ENCODE measurements at places on chromosomes 7 and 10.

DNA sequence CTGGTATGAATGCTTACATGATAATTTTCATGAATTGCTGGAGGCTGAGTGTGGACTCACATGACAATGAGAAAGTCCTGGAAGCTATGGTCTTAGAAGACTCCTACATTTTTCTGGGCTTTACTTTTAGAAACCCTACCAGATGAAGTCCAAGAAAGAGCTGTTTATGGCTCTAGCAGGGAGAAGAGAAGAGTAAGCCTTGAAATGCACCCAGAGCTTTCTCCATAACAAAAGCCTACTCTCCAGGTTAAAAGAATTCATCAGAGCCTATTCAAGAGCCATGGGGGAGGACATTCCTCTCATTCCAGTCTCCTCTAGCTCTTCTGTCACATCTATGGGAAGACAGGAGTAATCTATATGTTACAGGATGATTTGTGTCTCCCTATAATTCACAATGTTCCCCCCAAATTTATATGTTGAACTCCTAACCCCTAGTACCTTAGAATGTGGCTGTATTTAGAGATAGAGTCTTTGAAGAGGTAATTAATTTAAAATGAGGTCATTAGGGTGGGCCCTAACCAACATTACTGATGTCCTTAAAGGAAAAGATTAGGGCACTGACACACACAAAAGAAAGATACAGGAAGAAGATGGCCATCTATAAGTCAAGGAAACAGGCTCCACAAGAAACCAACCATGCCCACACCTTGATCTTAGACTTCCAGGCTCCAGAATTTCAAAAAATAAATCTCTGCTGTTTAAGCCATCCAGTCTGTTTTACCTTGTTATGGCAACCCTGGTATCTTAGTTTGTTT, 193.8 kb upstream of the PTER start:
- DNase-seq = no peak

DNA sequence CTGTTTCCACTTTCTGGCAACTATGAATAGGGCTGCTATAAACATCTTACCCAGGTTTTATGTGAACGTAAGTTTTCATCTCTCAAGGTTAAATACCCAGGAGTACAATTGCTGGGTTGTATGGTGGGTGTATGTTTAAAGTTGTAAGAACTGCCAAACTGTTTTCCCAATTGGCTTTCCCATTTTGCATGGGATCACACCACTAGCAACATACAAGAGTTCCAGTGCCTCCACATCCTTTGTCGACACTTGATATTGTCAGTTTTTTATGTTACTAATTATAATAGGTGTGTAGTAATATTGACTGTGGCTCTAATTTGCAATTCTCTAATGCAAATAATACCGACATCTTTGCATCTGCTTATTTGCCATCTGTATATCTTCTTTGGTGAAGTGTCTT, 82.9 kb downstream of the SFMBT2 start:
- no peak for DNase-seq

DNA sequence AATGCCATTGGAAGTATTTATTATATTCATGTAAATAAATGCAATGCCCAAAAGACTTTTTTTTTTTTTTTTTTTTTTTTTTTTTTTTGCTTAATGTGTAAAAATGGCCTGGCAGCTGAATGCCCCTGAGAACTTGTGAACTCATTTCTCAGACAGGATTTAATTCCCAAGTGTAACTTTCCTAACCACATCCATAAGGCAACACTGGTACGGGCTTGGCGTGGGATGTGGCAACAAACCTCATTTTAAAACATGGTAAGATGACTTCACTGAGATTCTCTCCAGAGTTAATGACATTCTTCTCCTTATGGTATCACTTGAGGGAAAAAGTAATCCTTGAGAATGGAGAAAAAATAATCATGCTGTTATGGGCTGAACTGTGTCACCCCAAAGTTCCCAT, 150.4 kb downstream of the DGKI start:
- DNase-seq = no peak

DNA sequence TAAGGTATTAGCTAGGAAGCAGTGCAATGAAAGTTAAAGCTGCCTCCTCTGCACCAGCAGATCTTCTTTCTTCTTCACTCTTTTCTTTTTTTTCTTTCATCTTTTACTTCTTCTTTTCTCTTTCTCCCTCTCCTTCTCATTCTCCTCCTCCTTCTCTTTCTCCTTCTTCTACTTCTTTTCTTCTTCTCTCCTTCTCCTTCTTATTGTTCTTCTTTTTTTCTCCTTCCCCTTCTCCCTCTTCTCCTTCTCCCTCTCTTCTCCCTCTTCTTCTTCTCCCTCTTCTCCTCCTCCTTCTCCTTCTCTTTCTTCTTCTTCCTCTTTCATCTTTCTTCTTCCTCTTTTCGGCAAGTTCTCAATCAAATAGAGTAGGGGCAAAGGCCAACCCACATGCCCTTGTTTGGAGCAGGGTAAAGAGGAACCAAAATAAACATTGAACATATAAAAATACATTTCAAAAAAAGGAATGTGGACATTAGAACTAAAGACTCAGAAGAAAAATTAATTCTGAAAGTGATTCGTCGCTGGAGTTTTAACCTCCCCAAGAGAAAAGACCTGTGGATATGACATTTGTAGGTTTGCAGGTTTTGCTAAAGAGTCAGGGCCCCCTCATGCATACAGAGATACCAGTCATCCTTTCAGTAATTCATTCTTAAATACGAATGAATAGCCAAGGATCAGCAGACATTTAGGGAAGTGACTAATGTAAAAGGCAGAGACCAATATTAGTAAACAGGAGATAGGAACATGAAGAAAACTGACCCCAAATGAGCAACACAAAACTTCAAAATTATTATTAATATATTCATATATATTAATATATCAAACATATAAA, 93.0 kb upstream of the RSU1 start:
- DNase-seq = no peak

DNA sequence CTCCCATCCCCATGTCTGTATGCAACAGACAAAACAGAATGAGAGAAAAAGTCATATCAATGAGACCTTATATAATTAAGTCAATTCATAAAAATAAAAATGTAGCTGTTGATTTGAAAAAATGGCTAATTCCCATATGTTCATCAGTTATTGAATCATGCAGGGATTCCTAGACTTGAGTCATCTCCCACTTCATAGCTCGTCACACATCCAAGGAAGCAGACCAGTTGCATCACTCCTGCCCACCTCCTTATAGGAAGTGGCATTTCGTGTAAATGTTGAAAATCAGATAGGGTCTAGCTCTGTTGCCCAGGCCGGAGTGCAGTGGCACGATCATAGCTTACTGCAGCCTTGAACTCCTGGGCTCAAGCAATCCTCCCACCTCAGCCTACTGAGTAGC, 56.1 kb upstream of the SH2B2 start:
- no peak for DNase-seq

DNA sequence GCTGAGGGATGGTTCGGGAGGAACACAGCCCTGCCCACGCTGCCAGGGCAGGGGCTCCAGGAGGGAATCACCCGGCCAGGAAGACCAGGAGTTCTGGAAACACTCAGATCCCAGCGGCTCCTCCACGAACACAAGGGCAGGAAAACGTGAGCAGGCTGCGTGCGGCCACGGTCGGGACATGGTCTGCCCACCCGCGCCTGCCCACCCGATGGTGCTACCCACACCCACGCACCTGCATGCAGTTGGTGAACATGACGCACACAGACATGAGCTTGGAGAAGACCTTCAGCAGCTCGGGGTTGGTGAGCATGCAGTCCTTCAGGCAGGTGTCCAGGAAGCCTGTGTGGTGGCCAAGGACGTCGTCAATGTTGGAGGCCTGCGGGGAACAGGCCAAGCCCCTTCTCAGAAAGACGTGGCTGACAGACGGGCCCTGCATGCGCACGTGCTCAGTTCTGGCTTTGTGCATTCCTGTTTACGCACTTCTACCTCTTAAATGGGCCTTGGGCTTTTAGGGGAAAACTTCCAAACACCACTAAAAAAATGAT, 6.2 kb upstream of the ADAM8 start:
- no peak for DNase-seq

- no peak for DNase-seq
These were observed 459.9 kb downstream of the GALNT17 start for GRCh38 chr7:71591876-71592275.

DNA sequence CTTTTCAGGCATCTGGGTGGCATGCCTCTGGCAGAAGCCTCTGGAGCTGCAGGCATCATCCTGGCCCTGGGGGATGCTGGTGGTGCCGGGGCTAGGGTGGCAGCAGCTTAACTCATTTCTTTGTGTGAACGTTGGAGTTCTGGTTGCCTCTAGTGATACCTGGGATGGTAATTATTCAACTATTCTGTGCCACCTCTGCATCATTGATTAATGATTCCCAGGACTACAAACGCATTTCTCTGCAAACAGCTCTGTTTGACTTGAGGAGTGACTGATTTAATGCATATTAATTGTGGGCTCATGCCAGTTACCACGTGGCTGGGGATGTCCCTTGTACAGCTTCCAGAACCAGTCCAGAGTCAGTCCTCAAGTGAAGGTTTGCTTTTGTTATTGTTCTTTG, 55.9 kb downstream of the LRRC18 start:
- DNase-seq = no peak

DNA sequence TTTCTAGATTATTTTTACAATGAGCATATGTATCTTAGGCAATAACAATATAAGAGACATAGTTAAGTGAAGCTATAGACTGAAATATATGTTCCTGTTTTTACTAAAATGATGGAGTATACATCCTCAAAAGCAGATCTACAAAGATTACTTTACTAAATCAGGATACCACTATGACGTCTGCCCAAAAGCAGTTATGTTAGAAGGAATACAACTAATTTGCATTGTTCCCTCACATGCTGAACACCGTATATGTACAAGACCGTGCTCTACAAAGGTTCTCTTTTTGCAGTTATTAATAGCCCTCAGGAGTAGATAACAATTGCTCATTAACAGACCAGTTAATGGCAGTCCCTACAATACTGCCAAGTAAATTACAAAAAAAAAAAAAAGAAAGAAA, 137.5 kb downstream of the CD36 start:
- no peak for DNase-seq

DNA sequence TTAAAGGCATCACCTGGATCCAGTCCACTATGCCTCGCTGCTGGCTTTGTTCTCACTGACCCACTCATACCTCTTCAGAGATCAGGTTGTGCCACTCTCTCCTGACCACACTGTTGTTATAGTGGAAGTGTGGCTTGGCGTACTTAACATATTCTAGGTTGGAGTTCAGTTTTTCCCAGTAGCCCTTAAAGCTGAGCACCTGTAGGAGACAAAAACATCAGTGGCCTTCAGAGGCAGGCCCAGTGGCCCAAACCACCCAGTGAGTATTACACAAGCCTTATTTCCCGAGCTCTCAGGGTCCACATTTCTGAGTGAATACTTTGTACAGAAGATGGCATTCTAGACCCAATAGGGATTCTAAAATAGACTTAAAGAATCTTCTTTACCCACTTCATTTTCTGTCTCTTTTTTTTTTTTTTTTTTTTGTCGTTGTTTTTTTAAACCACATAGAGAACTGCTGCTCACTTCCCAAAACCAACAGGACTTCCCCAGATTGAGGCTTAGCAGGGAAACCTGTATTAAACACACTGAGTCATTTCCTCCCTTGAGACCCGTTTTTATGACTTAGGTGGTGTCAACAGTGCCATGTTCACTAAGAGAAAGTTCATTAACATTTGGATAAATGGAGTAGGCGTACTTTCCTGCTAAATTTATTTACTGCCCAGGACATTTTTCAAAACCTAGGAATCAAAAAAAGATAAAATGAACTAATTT, 85.8 kb downstream of the GSAP start:
- DNase-seq = no peak

DNA sequence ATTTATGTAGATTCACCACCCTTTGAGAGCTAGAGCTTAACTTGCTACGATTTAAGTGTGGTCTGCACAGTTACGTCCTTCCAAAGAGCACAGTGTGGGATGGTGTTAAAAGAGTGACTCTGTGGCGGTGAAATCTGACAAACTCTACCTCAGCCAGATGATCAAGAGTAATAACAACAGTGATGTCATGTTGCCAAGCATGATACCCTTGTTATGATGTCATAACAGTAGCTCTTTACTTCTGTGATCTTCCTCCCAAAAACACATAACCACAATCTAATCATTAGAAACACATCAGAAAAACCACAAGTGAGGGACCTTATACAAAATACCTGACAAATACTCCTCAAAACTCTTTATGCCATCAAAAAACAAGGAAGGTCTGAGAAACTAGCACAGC, 649.3 kb downstream of the POM121L12 start:
- DNase-seq = no peak

DNA sequence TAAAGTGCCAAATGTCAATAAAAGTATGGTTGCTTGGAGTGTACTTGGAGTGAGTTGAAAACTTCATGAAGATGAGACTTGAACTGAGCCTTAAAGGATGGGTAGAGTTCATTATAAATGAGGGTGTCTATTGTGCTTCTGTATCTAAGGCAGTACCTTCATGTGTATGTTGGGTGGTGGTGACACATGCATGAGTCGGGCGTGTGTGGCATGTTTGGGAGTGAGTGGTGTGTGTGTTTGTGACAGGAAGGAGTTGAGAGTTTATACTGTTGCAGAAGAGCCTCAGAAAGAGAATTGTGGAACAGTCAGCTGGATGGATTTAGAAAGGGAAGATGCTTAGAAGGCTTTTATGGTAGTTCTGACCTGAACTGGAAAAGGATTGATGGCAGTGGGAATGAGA, 6.0 kb upstream of the ZRANB1 start:
- no peak for DNase-seq

DNA sequence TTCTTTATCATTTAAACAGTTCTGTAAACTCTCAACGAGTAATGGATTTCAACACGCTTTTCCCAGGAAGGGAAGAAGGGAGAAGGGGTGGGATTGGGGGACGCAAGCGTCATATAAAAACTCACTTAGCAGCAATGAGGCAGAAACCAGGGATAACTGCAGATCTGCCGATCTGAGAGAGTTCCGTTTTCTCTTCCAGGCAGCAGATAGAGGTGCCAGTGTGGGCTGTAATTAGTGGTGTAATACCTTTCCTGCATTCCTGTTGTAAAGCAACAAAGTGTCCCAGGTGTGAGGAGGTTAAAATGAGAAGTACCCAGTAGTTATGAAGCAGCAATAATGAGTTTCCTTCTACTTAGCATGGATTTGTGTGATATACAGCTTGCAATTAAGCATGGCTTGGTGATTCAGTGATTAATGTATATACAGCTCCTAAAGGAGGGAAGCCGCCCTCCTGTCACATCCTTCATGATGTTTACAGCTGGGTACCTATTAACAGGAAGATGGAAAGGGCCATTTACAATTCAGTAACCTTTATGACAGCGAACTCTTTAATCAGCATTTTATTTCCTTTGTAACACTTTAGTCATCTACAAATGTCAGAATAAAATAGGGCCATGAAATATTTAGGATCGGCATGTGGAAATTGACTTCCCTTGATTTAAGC, 271.9 kb downstream of the LRMDA start:
- DNase-seq = no peak

All from esophagus squamous epithelium (tissue), 5 donors.